ENCODE measurements at places on chromosomes 7 and 10. TPM values are rescaled to one million over a fixed set of nuclear protein-coding genes. Genes with fewer than 3 reads are reported as not detected.

GRCh38 chr10:60031664-60032063 lies 125.3 kb upstream of the CCDC6 start:
- no peak for DNase-seq

DNA sequence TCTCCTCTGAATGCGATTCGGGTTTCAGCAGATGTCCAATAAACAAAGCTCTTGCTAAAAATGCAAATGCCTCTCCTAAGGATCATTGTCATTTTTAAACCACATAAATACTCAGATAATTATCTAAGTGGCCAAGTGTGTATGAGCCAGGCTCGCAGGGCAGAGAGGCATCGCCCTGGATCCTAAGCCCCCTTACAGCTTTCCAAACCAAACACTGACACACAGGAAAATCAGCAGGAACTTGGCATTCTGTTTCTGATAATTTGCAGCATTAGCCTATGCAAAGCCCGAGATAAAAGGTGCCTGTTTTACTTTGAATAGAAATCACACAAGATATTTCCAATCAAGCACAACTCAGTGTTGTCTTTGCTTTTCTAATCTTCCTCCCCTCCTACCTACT lies 134.4 kb downstream of the ABCA13 start:
- no peak for DNase-seq

GRCh38 chr7:101832205-101832631 lies 14.8 kb downstream of the CUX1 start:
- DNase-seq, result no peak

DNA sequence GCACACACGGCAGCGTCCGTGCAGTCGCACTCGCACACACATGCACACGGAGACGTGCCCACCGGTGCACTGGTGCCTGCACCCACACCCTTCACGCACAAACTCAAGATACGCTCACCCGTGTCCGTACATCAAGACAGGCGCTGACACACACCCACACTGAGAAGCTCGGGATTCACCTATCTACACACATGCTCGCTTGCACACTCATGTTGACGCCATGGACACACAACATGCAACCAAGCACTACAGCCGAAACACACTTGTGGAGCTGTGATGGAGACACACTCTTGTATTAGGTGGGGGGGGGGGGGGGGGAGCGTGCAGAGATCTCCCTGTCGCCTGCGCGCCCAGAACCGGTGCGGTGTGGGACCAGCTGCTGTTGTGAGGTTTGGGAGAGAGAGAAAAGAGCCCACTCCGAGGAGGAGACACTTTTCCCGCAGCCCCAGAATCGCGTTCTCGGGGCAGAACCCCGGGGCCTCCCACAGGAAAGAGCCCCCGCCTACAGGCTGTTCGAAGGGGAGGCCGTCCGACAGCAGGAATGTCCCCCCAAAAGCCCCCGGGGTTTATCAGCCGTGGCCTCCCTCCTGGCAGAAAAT lies 605 bp upstream of the NFKB2 start:
- DNase-seq, result no peak

DNA sequence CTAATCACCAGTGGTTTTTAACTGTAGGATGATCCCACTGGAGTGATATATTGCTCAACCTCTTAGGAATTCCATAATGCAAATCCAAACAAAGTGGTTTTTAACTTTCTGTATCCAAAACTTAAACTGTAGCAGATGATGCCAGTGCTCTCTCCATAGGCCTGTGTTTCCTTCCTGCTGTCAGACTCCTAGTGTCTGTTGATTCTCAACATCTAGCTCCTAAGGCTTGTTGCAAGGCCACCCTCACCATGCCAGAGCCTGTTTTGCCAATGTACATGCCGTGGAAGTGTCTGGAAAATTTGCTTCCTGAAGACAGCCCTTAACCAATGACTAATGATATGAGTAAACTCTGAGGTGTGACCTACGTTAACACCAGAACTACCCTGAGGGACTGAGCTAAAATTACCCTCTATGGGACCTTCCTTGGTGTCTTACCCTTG lies 39.3 kb downstream of the C1GALT1 start:
- no peak for DNase-seq

- no peak for DNase-seq
Measured at GRCh38 chr10:113709221-113709838, 29.6 kb downstream of the CASP7 start.

DNA sequence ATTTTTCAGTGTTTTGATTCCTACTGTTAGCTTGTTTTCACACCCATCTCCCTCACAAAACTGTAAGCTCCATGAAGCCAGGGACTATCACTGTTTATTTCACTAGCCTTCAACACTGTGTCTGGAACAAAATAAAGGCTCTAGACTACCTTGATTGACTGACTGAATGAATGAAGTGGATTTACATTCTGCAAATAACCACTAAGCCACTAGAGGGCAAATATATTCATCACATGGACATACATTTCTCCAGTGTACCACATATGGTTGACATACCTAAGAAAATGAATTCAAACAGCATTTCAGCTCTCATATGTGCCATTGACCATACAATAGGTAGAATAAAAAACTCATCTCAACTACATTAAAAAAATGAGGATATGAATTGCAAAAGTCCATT lies 185.9 kb downstream of the RAB11FIP2 start:
- DNase-seq, result no peak

- no peak for DNase-seq
Measured at GRCh38 chr7:156475179-156475578, 165.4 kb upstream of the RNF32 start.

DNA sequence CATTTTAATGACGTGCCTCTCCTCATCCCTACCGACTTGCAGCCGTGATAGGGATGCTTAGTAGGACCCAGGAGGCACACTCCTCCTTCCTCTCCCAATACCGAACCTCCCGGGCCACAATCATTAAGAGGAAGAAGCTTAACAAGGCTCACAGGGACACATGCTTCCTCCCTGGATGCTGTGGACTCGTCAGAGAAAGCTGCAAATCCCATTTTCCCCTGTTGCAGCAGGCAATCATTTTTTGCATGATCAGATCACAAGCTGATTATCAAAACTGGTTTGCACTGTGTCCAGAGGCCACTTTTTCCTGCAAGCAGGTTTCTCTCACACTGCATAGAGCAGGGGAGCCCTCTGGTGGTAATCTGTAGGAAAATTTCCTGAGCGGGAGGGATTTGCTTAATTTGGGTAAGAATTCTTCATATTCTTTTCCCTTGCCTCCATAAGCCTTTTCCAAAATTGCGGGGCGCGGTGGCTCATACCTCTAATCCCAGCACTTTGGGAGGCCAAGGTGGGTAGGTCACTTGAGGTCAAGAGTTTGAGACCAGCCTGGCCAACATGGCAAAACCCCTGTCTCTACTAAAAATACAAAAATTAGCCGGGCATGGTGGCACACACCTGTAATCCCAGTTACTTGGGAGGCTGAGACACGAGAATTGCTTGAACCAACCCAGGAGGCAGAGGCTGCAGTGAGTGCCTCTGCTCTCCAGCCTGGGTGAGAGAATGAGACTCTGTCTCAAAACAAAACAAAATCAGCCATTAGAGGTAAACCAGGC lies 16.1 kb upstream of the LAMB4 start:
- peak; percentile 68 for DNase-seq

GRCh38 chr7:143252006-143252405 lies 11.2 kb upstream of the GSTK1 start:
- no peak for DNase-seq

DNA sequence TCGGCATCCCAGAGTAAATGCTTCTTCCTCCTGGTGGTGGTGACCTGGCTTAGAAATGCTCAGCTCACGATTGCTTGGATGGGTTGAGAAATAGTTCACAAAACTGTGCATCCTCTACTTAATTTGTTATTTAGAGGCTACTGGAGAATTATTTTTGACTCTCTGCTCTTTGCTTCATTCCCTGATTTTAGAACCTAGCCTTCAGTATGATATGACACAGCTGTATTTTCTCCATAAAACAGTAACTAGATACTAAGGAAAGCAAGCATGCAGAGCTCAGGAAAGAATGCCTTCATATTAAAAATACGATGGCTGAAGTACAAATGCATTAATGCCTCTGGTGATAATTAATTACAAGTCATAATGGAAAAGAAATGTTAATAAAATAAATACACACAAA lies 602.0 kb upstream of the COBL start:
- no peak for DNase-seq

- DNase-seq, result peak; percentile 41
Measured at GRCh38 chr10:14748441-14748840, 26.3 kb downstream of the FAM107B start.

GRCh38 chr10:2280713-2281300 lies 543.5 kb upstream of the ADARB2 start:
- no peak for DNase-seq

- no peak for DNase-seq
Measured at GRCh38 chr10:88437411-88437810, 145.7 kb downstream of the RNLS start.

DNA sequence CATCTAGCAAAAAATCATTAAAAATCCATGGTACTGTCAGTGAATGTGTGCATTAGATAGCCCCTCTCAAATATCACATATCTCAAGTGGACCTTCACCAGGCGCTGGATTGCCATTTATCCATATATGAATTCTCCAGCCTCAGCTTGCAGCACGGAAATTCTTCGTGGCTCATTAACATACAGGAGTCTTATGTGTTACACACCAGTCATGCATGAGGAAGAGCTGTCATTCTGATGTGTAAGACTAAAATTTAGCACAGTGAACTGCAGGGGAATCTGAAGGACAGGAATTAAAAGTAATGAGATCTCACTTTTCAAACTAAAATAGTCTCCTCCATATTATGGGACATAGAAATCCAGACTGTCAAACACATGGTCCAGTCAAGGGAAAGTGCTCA lies 542.4 kb upstream of the DPP6 start:
- no peak for DNase-seq

- no peak for DNase-seq
Measured at GRCh38 chr10:94213001-94213530, 149.7 kb downstream of the NOC3L start.

- no peak for DNase-seq
Measured at GRCh38 chr10:99233689-99234037, 2.0 kb downstream of the HPSE2 start.

- DNase-seq, result no peak
Measured at GRCh38 chr10:121796342-121796741, 131.5 kb downstream of the ATE1 start.

GRCh38 chr7:19403691-19404090 lies 258.5 kb upstream of the FERD3L start:
- DNase-seq, result no peak

DNA sequence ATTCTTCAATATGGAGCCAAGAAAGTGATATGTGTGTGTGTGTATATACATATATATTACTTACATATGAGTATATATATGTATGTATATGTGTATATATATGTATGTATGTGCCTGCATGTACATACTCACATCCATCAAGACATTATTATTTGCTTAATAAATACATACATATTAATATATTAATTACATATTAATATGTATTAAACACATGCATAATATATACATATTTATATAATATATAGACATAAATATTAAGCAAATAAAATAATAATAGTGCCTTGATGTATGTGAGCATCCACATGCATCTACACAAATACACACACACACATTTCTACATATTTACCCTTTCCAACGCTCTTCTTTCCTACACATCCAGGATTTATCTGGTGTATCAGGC lies 88.7 kb upstream of the KCNMA1 start:
- DNase-seq, result no peak

DNA sequence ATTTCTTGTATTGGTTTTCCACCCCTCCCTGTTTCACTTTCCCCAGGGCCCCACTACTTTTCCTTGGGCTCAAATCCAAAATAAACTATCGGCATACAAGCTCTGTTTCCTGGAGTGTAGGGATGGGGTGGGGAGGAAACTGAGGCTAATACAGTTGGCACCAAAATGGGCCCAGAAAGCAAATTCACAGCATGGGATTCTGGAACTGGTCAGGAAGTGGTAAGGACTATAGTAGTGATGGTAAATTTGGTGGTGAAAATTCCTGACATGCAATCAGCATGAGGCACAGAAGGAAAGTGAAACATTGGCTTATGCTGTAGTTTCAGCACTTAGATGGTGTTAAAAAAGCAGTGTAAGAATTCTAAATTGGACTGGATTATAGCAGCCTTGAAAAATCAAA lies 8.7 kb upstream of the SAMD9L start:
- no peak for DNase-seq

DNA sequence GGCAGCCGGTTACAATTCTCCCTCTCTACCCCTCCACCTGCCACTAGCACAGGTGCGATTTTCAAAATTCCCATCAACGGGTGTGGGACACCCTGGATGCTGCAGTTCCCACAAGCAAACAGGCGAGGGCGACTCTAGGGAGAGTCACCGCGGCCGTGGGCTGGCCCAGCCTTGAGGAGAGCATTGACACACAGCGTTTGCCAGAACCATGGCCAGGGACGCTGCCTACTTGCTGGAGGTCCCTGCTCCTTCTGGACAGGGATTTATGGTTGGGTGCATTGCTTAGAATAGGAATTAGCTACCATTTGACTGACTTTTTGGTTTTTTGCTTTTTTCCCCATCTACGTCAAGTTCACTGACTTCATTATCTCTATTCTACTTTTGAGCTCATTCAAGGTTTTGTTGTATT lies 19.0 kb upstream of the CLDN4 start:
- peak; percentile 58 for DNase-seq

DNA sequence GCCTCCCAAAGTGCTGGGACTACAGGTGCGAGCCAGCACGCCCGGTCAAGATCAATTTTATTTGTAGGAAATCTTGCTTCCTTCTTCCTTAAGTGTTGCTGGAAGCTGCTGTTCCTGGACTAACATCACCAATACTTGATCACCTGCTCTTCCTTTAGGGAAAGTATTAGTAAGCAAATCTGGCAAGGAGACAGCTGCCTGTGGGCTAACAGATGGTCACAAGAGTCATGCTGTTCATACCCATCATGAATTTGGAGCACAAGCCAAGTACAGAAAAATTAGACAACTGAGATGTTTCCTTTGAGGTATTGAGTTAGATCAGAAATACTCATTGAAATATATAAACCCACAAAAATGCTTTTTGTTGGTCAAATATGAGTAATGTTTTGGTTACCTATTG lies 27.9 kb downstream of the BAIAP2L1 start:
- peak; percentile 38 for DNase-seq

GRCh38 chr7:82631998-82632397 lies 188.4 kb upstream of the CACNA2D1 start:
- DNase-seq, result no peak

- no peak for DNase-seq
Measured at GRCh38 chr7:33278095-33278494, 148.7 kb downstream of the BBS9 start.

Gene NKX1-2
- total RNA-seq, result 0.09 TPM

Gene AKR1C2
- total RNA-seq, result 85.5 TPM

Gene TRIM50
- 1.3 TPM for total RNA-seq

Gene C10orf105
- total RNA-seq, result 0.06 TPM

Gene KCP
- total RNA-seq, result 5.2 TPM

Gene CYP3A7
- 92.6 TPM for total RNA-seq

Gene WNT8B
- total RNA-seq, result not detected

Gene RPEL1
- total RNA-seq, result 0.09 TPM

Gene SRRM3
- total RNA-seq, result 1.6 TPM

Gene CDHR3
- total RNA-seq, result 3.1 TPM

Gene NKX2-3
- total RNA-seq, result 4.4 TPM

Gene ZCWPW1
- total RNA-seq, result 4.6 TPM

Gene YAE1
- total RNA-seq, result 19.4 TPM
